ENCODE measurements at places on chromosomes 1 and 21. TPM values are rescaled to one million over a fixed set of nuclear protein-coding genes. Genes with fewer than 3 reads are reported as not detected.

DNA sequence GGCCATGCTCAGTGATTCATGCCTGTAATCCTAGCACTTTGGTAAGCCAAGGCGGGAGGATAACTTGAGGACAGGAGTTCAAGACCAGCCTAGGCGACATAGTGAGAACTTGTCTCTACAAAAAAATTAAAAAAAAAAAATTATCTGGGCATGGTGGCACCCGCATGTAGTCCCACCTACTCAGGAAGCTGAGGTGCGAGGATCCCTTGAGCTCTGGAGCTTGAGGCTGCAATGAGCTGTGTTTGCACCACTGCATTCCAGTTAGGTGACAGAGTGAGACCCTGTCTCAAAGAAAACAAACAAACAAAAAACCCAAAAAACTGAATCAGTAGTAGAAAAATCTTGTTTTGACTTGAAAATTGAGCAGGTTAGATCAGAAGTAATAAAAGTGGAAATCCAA, 67.1 kb upstream of the IPO9 start:
- DNase-seq: no peak

DNA sequence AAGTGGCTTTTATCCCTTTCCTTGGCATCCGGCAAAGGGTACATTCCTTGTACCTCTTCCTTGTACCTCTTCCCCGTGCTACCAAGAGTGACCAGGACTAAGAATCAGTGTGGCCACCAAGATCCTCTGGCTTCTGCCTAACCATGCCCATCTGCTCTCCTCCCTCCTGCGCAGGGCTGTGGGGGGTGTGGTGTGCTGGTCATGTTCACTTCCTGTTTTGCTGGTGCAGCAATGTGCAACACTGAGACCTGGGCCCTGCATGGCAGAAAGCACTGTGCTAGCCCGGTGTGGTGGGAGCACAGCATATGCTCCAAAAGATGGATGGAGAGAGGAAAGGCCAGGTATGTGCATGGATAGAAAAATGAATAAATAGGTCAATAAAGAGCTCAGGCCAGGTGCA, 33.3 kb upstream of the TENT5C start:
- DNase-seq: no peak

- DNase-seq: no peak
Measured at GRCh38 chr21:33241846-33242245, 12.1 kb downstream of the IFNAR2 start.

GRCh38 chr1:215635827-215636226, 68.7 kb downstream of the KCTD3 start:
- DNase-seq: no peak

GRCh38 chr1:211731456-211732292, 56.3 kb upstream of the NEK2 start:
- no peak for DNase-seq

- DNase-seq: peak; percentile 66
Measured at GRCh38 chr1:211133393-211133835, 534 bp downstream of the KCNH1 start.

GRCh38 chr21:38447611-38448010, 50.7 kb downstream of the ERG start:
- no peak for DNase-seq

- DNase-seq: peak; percentile 49
Measured at GRCh38 chr1:23960291-23961020, 828 bp downstream of the PNRC2 start.

MNDA gene
- total RNA-seq: not detected

GRCh38 chr1:89633800-89634625, 1.1 kb downstream of the LRRC8C start:
- DNase-seq: peak; percentile 24

GRCh38 chr21:31260790-31261189, 83.3 kb downstream of the TIAM1 start:
- no peak for DNase-seq

LCE2A gene
- total RNA-seq: not detected

ARHGAP29 gene
- total RNA-seq: 1.2 TPM

DNA sequence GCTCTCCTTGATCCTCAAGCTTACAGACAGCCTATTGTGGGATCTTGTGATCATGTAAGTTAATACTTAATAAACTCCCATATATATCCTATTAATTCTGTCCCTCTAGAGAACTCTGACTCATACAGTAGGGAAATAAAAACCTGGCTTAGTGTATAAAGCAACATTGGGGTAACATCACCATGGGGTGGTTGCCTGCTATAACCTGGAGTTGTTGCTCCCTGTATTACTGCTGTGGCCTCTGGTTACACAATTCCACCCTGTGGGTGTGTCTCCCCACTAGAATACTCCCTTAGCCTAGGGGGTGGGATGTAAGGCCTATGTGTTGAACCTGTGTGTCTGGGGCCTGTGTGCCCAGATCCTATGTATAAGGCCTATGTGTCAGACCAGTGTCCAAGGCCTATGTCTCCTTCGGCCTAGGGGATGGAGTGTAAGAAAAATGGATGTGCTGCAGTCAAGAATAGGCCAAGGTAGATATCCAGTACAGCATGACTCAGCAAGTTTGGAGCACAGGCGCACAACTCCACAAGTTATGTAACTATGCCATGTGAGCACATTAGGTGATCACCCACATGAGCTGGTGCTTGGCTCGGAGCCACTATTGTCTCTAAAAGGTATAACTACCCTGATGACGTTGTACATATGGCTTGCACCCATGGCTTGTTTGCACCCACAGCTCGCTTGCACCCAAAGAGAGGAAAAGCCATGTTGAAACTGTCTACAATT, 96.8 kb upstream of the C1orf21 start:
- no peak for DNase-seq

- no peak for DNase-seq
Measured at GRCh38 chr1:244371242-244372141, 80.2 kb downstream of the ADSS2 start.

- DNase-seq: no peak
Measured at GRCh38 chr1:10724052-10724494, 72.4 kb downstream of the CASZ1 start.

ITGB3BP gene
- 35.9 TPM for total RNA-seq

DNA sequence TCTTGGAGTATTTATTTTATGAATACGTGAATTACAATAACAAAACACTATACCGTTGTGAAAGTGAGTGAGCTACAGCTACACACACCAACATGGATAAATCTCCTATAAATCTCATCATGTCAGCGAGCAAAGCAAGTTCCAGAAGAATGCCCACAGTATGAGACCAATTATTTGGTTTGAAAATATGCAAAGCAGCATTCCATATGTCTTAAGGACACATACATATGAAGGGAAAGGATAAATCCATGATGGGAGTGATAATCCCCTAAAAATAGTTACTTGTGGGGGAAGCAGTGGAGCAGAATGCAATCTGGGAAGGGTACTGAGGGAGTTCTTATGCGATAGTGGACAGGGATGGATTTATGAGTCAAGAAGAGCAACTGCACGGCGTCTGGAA, 261.3 kb downstream of the DISC1 start:
- no peak for DNase-seq

DNA sequence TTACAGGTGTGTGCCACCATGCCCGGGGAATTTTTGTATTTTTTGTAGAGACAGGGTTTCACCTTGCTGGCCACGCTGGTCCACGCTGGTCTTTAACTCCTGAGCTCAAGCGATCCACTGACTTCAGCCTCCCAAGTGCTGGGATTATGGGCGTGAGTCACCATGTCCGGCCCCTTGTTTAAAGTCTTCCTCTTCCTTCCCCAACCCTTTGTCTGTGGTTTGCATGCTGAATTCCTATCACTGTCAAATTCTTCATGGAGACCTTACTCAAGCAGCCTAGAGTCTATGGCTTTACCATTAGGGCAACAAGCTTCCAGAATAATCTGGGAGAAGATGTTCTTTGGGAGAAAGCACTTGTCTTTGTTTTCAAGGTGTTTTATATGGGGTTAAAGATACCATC, 34.7 kb downstream of the B3GALT5 start:
- no peak for DNase-seq

DNA sequence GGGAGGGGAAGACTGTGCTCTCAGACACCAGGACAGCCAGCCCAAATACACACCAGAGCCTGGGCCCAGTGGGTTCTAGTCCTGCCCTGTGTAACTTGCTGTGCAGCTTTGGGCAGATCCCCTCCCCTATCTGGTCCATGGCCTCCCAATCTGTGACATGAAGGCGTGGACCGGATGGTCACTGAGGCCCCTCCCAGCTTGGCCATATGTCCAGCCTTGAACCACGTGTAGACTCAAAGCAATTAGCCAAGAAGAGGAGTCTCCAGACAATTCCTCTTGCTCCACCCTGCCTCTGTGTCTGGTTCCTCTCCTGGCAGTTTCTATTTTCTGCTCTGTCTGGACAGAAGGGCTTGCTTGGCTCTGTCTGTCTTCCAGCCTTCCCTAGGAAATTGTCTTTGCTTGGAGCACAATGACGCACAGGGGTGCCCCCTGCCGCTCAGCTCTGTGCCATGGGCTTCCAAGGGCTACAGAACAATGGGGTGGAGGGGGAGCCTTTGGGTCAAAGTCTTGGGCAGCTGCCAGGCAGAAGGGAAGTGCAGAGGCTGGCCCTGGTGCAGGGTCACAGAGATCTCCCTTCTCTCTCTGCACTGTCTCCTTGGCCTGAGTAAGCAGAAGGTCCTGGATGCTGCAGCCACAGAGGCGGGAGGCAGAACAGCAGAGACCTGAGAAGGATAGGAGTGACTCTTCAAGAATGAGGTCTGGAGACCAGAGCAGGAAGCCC, 66.1 kb downstream of the TENT5C start:
- peak; percentile 83 for DNase-seq

FCAMR gene
- total RNA-seq: not detected

DNA sequence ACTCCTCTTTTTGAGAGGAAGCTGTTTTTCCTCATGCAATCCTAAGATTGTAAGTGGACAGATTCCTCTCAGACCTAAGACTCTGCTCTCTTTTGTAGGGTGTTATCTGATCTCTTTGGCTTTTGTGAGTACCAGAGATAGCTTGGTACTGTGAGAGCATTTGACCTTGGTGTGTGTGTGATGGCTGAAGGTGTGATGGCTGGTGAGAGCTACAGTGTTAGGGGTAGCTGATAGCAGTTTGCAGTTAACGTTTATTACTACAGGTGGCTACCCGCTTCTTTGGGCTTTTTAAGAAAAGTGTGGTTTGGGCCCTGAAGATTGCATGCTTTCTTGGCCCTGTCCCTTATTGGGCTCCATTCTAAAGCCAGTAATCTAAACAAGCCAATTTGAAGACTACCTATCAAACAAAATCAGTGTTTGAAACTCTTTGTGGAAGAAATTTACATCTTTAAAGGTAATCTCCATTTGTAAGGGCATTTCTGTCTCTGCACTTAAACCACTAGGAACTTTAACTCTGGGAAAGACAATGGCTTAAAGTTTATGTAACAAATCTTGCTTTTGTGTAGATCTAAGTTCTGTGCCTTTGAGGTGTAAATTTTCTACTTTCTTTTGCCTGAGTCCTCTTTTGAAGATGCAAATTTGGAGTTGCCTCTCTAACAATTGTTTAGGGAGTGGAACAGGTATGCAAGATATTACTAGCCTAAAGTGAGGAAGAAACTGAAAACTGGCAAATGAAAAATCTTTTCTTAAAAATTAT, 85.3 kb upstream of the SERBP1 start:
- no peak for DNase-seq

FAM177B gene
- not detected for total RNA-seq

DNA sequence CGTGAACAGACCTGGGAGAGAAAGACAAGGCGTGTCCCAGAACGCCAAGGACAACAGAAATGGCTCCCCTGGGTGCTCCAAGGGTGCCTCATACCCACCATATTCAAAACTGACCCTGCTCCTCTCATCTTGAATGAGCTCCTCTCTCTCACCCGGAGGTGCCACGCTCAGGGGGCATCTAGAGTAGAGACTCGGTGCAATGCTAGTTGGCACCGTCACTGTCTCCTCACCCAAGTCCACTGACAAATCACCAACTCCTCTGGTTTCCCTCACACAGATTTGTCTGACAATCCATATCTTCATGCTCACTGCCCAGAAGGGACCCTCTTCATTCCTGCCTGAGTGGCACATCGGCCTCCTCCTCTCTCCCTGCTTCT, 5.0 kb downstream of the TMEM125 start:
- no peak for DNase-seq

DNA sequence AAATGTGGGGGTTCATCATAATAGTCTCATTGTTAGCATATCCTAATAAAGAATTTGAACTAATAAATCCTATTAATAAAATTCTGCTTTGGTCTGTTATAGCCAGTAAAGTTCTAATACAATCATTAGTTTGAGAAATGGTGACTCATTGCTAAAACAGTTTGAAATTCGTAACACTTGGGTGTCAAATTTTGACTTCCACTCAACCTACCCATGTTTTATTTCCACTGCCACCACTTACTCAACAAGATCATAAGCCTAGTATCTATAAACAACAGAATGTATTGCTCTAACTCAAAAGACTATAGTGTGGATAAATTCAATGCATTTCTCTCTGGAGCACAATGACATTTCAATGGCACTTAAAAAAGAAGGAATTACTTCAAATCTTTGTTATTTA, 29.1 kb downstream of the LGALS8 start:
- no peak for DNase-seq

PTAFR gene
- total RNA-seq: 0.27 TPM

CD1B gene
- total RNA-seq: not detected

DNA sequence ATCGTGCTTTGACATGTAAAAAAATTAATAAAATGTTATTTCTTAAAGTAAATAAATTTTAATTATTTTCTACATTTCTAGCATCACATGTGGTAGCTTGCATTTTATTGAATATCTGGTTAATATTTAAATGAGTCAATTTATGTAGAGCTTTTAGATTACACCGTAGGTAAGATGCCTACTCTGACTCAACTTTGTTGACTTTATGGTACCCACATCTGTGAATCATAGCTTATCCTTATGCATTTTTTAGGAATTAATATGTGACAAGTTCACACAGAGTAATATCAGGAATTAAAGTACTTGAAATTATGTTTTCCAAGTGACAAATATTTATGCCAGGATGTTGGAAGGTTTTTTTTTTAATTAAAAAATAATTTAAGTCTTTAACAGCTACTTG, 120.7 kb downstream of the LEPR start:
- no peak for DNase-seq

GRCh38 chr1:21024918-21025317, 151.8 kb downstream of the EIF4G3 start:
- no peak for DNase-seq

DNA sequence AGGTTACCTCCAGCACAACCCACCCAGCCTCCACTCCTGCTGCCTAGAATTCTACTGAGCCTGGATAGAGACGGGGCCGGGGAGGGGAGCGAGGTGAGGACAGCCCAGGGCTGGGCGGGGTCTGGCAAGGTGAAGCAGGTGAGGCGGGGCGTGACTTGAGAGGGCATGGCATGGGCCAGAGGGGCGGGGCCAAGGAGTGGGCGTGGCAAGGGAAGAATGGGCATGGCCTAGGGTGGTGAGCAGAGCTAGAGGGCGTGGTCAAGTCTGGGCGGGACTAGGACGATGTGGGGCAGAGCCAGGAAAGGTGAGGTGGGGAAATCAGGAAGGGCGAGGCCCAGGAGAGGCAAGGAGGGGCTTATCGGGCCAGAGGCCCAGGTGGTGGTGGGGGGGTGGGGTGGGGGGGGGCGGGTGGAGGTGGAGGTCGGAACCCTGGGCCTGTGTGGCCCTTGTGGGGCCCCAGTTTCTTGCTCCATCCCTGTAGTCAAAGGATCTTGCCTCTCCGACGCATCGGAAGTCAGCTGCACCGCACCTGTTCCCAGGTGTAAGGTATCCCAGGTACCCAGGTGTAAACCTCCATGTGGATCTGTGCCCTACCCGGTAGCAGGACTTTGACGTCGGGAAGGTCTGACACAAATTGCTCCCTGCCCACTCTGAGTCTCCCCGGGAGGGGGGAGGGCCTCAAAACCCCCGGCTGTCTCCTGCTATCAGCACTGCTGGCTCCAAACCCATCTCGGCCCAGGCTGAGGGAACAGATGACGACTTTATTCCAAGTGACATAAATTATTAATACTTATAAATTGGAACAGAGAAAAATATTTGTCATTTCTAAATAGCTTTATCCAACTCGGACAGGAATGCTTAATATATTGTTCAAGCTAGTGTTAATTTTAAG, 32.9 kb upstream of the UTS2 start:
- no peak for DNase-seq

Measured in G401 (cell line).